ENCODE measurements at places on chromosomes 5 and 9.

DNA sequence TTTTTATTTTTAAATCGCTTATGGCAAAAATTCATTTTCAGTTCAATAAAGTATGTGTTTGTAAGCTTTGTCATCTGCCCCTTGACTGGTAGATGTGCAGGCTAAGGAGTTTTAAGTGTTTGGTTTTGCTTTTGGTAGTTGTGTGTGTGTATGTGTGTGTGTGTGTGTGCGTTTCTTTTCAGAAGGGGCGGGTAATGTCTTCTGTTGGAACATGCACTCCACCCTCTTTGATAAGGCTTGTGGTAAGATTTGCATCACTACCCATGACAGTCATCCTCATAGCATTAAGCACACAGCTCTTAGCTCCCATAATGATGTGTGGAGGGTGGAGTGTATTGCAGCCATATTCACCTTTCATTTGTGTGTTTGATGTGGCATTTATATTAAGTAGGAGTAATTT lies 92.1 kb upstream of the FSD1L start:
- DNase-seq: peak; percentile 25

DNA sequence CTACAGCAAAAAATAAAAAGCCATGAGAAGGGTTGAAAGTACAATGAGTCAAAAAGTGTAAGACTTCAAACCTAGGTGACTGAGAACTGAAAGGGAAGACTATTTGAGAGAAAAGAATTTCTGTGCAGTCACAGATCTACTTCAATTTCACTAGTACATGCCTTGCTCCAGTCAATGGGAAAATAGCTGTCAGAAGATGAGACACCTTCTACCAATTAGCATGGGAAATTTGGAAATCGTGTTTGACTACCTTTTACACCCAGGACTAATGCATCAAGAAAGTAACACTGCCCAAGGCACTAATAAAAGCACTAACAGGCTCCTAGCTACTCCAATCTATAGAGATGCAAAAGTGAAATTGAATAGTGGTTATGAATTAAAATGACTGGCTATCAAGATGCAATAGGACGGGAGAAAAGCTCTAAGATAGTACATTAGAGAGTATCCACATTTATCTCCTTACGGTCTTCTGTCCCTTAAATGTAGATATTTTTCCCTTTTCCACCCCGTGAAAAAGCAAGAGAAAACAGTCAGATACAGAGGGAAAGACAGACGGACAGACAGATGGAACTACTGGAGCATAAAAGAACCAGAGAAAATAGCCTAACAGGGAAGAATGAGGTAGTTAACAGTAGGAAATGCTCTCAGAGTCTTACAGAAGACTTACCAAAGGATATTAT lies 15.2 kb downstream of the ERP44 start:
- DNase-seq: no peak

- DNase-seq: no peak
These were observed 3.3 kb downstream of the ANKS6 start for GRCh38 chr9:98793031-98793430.

DNA sequence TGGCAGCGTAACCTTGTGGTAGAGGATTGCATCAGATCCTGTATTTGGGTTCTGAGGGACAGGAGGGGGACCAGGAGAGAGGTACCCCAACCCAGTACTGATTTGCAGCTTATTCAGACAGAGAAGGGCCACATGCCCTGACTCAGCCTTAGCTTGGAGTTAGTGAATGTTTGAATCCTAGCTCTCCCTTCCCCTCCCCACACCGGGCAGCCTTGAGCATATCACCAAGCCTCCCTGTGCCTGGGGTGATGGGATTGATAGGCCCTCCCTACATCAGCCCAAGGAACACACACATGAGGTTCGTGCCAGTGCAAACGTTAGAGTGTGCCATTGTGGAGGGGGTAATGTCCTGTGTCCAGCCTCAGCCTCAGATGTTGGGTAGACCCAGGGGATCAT lies 71.9 kb downstream of the AMBP start:
- no peak for DNase-seq

GRCh38 chr9:17600962-17601593 lies 22.2 kb downstream of the SH3GL2 start:
- no peak for DNase-seq

- DNase-seq: no peak
These were observed 30.9 kb upstream of the SLC46A2 start for GRCh38 chr9:112921549-112921948.

DNA sequence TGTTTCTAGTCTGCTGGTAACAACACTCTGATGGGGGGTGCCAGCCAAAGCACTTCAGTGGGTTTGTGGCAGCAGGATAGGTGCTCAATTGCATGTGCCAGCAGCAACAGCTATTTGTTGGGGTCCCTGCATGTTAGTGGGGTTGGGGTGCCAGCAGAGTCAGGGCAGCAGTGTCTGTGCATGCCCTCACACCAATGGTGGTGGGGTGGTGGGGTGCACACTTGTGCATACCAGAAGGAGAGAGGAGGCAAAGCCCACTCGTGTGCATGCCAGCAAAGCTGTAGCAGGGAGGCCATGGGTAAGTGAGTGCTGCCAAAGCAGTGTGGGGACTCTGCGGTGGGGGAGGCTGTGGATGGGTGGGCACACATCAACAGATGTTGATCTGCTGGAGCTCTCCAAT lies 232.2 kb downstream of the GABRG2 start:
- DNase-seq: no peak

DNA sequence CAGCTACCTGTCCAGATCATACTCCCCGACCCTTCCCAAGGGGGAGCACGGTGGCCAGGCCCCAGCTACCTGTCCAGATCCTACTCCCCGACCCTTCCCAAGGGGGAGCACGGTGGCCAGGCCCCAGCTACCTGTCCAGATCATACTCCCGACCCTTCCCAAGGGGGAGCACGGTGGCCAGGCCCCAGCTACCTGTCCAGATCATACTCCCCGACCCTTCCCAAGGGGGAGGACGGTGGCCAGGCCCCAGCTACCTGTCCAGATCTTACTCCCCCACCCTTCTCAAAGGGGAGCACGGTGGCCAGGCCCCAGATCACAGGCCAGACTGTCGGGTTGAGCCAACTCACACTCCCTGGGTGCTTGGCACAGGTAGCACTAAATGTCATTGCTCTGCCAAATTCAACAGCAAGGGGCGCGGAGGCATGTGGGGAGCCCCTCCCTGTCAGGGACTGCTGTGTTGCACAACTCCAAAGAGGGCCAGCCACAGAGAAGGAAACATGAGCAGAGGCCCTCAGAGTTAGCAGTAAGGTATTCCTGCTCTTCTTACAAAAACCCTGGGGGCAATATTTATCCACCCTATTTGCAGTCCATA lies 136.9 kb downstream of the OLFM1 start:
- no peak for DNase-seq

DNA sequence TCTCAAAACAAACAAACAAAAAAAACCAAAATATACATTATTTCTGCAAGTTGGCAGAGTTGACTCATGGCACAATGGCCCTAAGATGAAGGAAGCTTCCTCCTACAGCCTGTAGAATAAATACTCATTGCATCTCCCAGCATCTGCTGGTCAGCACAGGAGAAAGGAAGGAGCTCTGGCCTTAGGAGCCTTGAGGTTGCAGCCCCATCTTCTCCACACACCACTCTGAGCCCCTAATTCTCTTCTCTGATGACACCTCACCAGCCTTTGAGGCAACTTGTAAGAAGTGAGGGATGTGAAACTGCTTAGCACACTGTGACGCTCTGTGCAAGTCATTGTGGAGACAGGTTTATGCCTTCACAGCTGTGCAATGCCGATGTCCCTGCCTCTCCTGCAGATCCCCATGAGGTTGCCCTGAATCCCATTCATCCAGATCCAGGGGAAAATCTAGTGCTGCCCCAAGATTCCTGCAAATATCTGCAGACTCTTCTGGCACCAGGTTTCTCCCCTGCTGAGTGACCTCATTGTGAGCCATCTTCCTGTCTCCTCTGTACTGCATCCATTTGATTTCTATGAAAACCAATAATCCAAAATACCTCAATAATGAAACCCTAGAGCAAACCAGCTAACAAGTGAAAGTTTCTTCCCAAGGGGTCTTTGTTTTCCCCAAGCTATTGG lies 65.3 kb upstream of the TGFBR1 start:
- no peak for DNase-seq

DNA sequence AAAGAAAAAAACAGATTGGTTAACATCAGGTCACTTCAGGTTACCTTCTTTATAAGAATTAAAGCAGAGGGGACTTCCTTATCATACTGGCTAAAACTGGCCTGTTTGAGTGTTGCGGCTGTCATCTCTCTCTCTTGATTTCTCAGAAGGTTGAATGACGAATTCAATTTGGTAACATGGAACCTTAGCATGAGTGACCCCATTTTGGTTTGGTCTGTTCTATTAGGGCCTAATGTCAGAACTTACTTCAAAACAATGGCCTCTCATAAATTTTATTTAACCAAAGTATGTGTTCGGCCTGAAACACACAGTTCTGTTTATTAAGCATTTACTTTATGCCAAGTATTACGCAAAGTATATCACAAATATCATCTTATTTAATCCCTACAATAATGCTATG lies 147.5 kb downstream of the CAAP1 start:
- DNase-seq: no peak

GRCh38 chr9:107260437-107261081 lies 22.5 kb upstream of the RAD23B start:
- DNase-seq: no peak

GRCh38 chr5:18010053-18010452 lies 375.8 kb downstream of the TAF11L14 start:
- DNase-seq: no peak

DNA sequence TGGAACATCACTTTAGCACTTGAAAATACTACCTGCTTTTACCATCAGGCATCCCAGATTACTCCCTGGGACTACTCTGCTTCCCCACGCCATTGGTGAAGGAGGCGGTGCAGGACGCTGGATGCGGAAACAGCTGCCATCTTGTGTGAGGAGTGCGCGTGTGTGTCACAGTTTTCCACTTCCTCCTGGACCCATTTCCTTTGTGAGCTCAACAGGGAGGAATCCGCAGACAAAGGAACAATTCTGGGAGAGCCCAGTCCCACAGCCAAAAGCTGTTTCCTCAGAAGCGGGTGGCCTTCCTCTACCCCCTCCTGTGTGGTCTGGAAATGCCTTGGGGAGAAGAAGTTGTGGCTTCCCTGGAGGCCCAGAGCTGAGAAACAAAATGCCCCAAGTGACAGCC lies 16.8 kb downstream of the AFAP1L1 start:
- DNase-seq: no peak

DNA sequence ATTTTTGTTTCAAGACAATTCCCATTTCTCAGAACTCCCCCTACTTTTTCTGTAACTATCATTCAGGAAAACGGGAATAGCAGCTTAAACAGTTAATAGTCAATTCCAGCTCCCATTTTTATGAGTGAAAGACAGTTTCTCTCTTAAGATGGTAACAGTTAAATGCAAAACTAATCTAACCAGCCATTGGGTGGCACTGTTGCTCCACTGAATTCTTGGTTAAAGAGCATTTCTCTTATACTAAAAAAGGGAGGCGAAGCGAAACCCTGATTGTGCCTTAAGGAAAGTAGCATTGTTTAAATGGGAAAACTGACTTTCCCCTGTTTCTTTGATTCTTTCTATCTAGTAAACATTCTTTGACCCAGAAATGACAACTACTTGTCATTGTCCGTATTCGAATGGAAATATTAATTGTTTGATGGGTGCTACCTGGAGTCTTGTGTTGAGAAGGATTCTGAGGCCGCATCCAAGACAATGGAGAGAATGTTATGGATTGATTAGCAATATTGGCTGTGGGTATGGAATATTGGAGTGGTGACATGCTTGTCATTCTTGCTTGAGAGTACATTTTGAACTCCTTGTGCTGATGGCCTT lies 507.8 kb downstream of the MAT2B start:
- no peak for DNase-seq

DNA sequence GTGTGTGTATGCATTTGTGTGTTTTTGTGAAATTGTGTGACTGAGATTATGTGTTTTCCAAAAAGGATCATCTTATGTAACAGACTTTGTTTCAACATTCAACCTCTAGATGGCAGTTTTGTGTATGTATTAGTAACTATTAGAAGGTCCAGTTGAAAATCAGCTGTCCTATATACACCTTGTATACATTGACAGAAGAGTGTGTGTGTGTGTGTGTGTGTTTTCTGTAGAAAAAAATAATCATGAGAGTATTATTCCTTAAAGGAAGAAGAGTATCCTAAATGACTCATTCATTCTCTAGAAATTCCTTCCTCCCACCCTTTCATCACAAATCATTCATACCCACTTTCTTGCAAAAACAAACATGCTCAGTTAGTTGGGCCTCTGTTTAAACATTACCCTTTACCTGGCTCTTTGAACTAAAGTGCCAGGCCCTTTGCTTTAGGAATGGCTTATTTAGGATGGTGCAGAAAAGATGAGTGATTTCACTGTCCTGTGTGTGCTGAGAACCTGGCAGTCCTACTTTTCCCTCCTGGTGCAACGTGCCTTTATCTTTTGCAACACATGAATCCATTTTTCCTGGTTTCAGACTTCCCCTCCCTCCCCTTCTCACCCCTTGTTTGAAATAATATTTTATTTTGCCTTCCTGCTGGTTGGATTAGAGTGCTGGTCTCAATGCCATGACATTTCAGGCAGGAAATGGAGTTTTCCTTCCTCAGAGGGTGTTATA lies 152.2 kb downstream of the ARHGAP26 start:
- DNase-seq: no peak

DNA sequence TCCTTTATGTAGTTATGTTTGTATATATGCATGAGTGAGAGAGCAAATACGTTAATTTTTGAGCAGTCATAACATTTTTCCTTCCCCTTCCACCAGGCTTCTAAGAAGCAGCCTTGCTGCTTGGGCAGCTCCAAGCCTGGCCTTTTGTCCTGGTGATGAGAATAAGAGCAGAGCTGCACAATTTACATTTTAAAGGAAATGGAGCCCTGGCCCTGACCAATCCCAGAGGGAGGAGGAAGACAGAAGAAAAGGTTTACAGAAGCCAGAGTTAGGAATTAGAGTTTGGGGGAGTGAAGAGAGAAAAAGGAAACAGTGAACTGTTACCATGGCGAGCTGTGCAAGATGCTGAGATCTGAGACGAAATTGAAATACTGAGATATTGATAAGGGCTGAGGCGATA lies 25.3 kb upstream of the EFNA5 start:
- no peak for DNase-seq

DNA sequence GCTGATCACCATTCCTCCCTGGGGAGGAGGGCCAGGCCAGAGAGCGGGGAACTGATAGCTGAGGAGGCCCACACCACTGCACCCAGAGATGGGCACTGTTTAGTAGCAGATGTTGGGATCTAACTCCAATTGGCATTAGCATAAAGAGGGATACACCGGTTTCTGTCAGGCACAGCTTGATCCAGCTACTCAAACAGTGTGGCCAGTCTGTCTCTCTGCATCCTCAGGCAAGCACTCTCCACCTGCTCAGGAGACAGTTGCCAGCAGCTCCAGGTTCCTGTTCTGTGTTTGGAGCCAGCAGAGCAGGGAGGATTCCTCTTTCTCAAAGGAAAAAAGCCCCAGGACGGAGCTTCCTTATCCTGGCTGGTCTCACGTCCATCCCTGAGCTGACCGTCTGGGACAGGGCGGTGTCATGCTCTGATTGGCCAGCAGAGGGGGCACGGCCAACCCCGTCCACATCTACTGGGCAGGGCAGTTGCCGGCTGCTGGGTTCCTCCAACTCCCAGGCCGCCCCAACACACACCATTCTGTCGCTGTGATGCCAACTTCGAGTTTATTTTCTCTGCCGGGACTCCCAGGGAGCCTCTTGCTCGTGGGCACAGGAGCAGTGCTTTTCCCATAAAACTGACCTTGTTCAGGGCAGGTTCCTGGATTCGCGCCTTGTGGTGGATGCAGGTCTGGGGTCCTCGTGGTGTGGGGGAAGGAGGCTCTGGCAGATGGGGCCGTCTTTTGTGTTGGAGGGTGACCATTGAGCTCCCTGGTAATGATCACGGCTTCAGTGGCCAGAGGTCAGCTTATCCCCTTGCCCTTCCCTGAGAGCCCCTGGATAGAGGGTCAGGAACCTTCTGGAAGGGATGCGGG lies 47.9 kb downstream of the COL5A1 start:
- DNase-seq: no peak

- peak; percentile 66 for DNase-seq
These were observed 42.0 kb downstream of the ITK start for GRCh38 chr5:157222506-157223230.
